ENCODE measurements at places on chromosomes 1 and 21.

- DNase-seq = peak; percentile 57
Measured at GRCh38 chr1:6491480-6491962, at the start of gene PLEKHG5. PLEKHG5 (minus strand) TSS chr1:6491667; CDS start chr1:6477571, 14,096 bp downstream.

GRCh38 chr1:229572286-229572685 is 13.8 kb upstream of the ABCB10 start:
- DNase-seq = no peak

DNA sequence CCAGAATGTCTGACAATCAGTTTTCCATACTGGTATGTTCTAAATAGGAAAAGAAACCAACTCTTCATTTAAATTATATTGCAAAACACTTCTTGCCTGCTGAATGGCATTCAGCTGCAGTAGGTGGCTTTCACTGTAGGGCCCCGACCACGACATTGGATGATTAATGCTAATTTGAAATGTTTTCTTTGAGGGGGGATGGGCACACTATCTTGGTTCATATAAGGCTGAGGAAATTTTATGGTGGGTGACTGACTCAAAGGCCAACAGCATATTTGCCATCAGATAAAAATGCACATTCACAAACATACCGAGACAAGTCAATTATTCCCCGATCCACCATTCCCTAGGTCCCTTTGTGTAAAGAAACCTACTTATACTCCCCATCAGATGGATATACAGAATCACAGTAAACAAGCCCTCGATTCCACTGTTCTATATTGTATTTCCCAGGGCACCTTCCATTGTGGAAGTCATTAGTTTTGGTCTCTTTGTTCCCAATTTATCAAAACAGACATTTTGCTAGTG is 464.2 kb upstream of the DAB1 start:
- DNase-seq = no peak

DNA sequence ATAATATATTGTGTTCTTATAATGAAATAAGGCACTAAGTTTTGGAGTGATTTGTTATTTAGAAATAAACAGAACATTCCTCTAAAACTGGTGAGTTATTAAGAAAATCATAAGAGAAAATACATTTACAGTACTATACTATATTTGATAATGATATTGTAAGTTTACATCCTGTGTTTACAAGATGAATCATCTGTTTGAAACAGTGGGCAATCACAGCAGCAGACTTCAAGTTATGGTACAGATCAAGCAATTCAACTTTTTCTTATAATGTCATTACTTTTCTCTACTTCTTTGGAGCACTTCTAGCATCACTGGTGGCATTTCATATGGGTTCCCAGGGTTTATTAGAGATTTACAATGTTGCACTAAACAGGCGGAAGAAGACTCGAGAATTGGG is 86.5 kb upstream of the BRINP3 start:
- no peak for DNase-seq

DNA sequence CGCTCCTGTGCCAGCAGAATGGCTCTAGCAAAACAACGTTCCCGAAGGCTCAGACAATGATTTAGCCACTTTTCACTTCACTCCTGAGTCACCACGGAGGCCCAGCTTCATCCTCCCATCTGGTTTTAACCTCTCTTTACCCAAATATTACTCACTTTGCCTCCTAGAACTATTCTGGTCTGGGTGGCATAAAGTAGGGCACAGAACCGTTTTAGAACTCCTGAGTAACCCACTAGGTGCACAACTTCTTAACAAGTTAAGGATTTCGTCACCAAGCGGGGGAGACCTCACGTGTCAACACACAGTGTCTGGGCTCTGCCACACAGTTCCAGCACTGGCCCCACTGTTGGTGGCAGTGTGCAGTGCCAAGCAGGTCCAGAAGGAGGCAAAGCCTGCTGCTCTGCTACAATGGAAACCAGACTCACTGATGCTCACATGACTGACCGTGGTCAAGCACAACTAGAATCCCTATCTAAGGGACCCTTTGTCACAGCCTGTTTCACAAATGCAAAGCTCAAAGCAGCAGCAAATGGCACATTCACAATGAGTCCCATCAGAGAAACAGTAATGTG is 121.7 kb downstream of the SIPA1L2 start:
- no peak for DNase-seq

DNA sequence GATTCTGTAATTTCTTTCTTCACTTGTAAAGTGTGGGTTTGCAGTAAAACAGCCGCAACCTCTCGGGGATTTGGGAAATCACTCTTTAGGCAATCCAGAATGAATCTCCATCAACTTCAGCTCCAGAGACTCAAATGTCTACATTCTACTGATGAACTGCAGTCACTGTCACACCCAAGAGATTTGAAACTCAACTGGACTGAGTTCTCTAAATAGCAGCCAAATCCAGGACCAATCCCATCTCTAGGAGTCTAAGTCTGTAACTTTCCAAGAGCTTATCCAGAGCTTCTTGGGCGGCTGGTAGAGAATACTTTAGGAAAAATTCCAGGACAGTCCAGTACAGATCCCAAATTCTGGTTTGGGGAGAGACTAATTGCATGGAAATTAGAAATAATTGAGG is 62.9 kb downstream of the ADAMTS1 start:
- no peak for DNase-seq

GRCh38 chr1:39858315-39858714 is 25.0 kb downstream of the TRIT1 start:
- DNase-seq = no peak

DNA sequence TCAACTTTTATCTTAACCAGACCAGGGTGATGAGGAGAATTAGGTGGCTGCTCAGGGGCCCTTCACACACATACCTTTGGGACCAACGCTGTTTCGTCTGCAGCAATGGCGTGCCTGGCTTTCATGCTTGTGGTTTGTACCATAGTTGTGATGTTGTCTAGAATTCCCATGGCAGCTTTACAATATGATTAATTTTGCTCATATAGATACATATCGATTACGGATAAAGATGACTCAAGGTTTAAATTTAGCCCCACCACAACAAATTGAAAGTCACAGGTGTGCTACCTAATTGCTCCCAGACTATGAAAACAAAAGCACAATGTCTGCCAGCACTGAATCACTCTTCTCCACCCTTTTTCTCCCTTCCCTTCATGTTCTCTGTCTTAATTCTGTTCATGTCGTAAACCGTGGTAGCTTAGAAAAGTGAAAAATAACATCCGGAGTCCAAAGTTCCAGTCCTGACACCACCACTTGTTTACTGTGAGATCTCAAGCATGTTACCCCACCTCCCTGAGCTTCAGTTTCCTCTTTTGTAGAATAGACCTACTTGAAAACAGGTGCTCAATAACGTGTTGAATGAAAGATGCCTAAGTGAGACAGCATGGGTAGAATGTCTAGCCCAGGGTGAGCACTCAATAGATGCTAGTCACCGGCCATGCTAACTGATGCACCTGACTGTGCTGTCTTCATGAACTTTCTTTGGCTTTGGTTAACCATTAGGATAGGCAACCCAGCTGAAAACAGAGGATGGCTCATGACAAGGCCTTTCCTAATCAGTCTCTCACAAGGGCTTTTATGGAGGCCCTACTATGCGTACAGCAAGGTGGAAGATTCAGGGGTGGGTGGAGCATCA is 22.1 kb upstream of the JUN start:
- no peak for DNase-seq

- DNase-seq = no peak
Measured at GRCh38 chr1:11581445-11581991, 72.7 kb downstream of the FBXO2 start.

GRCh38 chr1:19400875-19401534 is 84.3 kb downstream of the CAPZB start:
- no peak for DNase-seq

DNA sequence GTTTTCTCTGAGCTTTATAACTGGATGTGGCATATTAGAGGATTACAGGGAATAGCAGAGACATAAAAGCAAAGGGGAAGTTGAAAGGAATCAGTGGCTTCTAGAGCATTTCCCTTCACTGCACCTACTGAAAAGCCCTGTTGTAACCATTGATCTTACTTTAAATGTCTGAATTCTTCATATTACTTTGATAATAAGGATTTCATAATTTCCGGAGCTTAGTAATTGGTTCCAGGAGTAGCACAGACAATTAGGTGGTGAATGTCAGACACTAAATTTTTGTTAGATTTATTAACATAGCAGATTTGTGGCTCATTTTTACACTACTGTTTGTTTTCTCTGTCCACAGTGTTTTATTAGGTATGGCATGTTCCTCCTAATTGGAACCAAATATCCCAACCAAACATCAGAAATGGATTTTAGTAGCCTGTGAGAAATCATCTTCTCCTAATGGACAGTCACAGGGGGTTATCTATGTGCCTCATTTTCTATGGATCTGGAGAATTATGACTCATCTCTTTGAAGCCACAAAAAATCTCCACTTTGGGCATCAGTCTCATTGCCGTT is 100.5 kb downstream of the GIPC2 start:
- DNase-seq = no peak

- no peak for DNase-seq
Measured at GRCh38 chr1:78619446-78619802, 824 bp upstream of the IFI44L start.

- DNase-seq = peak; percentile 56
Measured at GRCh38 chr1:245585252-245585959, 430.6 kb downstream of the KIF26B start.

DNA sequence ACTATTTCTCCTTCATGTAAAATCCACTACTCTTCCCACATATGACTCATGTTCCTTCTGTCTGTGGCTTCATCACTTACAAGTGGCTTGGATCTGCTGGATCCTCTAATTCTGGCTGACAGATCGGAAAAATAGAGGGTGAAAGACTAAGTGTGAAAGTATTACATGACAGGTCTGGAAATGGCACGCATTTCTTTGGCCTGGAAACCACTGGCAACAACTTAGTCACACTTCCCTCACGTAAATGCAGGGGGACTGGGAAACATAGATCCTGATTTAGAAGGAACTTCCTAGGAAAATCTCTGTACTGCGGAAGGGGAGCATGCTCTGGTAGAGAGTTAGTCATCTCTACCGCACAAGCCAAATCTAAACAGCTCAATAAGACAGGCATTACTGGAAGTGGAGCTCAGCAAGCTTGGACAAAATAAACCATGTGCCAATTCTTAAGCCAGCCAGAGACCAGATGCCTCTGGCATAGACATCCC is 305.4 kb upstream of the PTBP2 start:
- DNase-seq = peak; percentile 99

GRCh38 chr1:43206600-43207228 is 34.6 kb downstream of the CFAP57 start:
- DNase-seq = peak; percentile 76

DNA sequence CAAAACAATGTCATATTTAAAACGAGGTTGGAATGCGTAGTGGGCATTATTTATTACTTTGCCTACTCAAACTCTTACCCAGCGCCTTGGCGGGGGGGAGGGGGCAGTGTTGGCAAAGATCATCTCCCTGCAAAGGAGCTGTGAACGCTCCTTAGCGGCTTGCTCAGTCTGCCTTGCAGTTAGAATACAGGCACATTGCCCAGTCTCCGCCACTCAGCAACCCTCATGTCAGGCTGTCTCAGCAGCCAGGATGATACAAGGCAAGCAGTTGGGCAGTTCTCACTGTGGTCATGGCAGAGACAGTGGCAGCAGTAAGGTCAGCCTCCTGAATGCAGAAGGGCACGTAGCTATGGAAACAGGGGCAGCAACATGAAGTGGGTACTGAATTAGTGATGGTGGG is 170.4 kb upstream of the KCNK2 start:
- DNase-seq = no peak

DNA sequence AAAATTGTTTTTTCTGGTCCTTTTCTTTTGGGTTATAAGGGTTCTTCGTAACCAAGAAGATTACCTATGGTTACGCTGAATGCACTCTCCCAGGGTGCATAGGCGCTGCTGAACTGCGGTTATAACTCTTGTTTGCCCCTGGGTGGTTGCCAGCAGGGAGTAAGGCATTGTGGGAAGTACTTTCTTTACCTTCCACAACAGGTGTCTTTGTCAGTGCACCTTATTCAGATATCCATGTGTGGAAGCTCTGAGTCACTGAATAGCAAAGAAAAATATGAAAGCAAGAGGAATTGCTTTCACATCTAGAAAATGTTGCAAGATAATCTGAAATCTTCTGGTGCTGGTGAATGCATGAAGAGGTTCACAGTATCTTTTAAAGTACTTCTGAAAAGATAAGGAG is 124.4 kb upstream of the CACYBP start:
- DNase-seq = no peak

DNA sequence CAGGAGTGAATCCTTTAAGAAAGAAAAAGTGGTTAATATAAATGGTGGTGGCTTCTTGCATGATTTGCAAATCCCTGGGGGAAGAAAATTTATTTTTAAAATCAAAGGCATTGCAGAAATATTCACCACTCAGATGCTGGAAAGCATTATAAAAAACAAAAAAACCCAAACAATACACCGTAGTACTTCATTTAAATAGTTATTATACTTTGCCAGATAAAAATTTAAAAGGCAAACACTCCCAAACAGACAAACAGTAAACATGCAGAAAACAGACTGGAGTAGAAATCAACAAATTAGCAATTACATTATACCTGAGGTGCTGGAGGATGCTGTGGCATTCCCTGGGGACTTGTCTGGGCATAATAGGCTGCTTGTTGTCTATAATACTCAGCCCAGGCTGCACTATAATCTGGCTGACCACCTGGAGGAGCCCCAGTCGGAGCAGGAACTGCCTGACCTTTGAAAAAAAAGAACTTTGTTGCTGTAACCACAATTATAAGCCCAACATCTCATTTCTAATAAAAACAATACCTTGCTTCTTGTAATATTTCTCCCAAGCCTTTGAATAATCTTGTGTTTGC is 29.9 kb downstream of the FUBP1 start:
- DNase-seq = no peak

DNA sequence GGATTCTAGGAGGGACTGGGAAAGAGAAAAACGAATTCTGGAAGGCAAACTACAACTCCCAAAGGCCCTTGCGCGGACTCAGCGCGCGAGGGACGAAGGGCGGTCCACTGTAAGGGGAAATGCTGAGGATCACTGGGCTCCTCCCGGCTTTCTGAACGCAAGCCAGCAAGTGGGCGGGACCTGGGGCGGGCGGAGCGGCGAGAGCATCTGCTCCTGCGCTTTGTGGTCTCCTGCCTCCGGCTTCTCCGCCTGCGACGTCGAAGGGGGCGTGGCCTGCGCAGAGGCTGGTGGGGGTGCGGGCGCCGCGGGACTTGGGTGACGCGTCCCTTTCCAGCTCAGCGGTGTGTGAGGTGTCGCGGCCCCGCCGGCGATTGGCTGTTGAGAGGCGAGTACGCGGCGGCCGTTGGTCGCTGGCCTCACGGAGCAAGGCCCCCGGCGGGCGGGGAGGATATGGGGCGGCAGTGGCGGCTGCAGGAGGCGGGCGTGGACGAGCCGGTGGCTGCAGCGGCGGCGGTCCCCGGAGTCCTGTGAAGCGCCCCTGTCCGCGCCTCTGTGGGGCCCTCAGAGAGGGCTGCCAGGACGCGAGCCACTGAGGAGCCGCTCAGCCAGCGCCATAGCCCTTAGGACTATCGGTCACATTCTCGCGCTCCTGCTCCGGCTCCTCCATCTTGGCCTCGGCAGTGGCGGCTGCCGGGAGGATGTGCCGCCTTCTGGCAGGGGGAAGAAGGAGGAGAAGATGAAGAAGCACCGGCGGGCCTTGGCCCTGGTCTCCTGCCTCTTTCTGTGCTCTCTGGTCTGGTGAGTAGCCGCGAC is at the start of gene SUCO:
TSS of gene SUCO (plus strand) at position 451 of the 813 bp plus-strand sequence. CDS start at position 737, 286 bp downstream.
- DNase-seq = peak; percentile 98

All from skeletal muscle cell (primary cell).